ENCODE measurements at places on chromosomes 11 and 22.

DNA sequence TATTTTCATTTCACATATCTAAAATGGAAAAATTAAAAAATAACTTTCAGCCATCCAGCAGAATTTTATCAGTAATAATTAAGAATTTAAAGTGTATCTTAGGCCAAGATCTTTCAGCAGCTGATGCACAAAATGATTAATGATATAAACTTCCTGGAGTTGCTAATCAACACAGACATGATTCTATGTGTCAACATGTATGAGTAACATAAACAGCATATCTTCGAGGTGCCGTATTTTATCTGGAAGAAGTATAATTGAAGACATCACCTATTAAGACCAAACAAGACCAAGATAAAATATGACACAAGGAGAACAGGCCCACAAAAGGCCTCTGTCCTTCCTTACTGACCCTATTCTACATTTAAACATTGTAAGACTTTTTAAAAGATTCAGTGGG is 45.2 kb downstream of the SLC5A12 start:
- no peak for DNase-seq

- no peak for DNase-seq
Measured at GRCh38 chr22:35392357-35392756, 7.6 kb upstream of the MCM5 start.

DNA sequence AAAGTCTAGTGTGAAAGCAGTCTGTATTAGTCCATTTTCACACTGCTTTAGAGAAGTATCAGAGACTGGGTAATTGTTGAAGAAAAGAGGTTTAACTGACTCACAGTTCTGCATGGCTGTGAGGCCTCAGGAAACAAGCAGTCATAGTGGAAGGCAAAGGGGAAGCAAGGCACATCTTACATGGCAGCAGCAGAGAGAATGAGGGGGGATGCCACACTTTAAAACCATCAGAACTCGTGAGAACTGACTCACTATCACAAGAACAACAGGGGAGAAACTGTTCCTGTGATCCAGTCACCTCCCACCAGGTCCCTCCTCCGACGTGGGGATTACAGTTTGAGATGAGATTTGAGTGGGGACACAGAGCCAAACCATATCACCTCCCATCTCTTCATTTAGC is 13.8 kb upstream of the TUBA8 start:
- DNase-seq: no peak

- DNase-seq: no peak
Measured at GRCh38 chr11:58938398-58938797, 890 bp upstream of the GLYATL1 start.

DNA sequence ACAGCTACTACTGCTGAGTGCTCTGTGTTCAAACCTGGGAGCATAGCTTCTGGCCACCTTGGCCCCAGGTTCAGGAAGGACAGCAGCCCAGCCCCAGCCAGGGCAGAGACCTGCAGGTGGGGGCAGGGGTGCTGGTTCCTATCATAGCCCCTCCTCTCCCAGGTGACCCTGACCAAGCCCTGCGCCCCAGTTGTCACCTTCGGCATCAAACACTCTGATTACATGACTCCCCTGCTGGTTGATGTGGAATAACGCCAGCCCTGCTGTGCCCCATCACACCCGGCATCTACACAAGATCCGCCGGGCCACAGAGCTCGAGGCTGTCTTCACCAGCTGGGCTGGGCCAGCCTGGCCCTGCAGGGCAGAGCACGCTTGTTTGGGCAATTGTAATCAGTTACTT is 6.9 kb downstream of the SCGB1C1 start:
- DNase-seq: no peak

DNA sequence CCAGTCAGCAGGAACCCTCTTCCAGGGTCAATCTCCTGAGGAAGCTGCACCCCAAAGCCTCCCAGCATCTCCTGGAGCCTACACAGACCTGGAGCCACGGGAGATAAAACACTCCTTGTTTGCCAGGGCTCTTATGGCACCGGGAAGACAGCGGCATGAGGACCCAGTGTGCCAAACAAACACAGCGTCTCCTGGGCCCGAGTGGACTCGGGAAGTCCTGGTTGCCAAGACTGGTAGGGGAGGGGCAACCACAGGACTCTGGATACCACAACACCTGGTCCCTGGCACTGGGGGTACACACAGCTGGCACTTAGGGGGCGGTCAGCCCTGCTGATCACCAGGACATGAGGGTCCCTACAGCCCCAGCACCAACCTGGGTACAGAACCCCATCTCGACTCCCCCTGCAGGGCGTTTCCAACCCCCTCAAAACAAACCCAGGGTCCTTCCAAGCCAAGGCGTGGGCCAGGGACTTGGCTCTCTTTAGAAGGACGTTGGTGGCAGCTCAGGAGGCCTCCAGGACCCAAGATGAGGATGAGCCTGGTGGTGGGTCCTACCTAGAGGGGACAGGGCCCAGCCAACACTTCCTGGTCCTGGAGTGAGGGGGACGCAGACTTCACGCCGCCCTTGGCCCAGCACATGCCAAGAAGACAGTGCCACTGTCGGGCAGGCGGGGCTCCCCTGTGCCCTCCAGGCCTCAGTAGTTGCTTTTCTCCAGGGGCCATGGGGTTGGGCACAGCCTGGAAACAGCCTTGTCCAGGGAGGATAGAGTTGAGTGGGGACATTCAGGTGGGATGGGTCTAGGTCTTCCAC is 85.0 kb downstream of the CELSR1 start:
- DNase-seq: no peak

- DNase-seq: no peak
Measured at GRCh38 chr22:39498368-39498767, 3.7 kb upstream of the MIEF1 start.

DNA sequence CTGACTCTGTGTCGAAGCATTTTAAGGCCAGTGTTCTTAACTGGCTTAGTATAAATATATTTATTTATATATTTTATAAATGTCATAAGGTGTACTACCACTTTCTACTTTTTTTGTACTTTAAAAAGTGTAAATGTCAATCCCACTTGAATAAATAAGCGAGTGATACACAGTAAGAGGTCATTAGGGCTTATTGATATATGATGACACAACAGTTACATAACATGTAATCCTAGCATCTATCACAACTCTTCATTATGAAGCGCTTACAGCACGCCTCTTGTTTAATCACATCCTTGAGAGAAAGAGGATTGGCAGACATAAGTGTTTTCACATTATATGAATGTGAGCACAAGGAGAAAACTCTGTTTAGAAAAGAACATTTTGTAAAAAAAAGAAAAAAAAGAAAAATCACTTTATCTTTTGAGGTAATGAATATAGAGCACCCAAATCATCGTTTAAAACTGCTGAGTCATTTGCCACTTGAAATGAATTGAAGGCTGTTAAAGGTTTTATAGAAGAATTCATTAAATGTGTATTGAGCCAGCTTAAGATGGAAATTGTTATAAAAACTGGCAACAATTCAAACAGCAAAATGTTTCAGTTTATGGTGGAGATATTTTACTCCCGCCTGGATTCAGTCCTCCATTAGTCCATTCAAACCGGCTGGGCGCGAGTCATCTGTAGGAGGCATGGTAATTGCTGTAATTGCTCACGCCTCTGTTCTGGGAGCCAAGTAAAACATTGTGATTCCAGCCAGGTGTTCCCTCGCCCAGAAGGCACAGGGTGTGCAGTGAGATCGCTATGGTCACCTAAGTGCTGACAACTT is 627.3 kb upstream of the KIRREL3 start:
- no peak for DNase-seq

DNA sequence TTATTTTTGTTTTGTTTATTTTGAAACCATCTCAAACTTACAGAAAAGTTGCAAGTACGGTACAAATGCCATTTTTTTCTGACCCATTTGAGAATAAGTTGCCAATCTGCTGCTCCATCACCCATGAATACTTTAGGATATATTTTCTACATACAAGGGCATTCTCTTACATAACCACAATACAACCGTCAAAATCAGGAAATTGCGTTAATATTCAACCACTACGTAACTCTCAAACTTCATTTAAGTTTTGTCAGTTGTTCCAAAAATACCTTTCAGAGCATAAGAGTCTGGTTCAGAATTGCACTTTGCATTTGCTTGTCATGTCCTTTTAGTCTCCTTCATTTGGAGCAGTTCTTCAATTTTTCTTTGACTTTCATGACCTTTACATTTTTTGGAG is 194.3 kb upstream of the BDNF start:
- no peak for DNase-seq
